ENCODE measurements at places on chromosomes 1 and 21.

GRCh38 chr1:3359351-3359750, 95.1 kb upstream of the ARHGEF16 start:
- DNase-seq: no peak

DNA sequence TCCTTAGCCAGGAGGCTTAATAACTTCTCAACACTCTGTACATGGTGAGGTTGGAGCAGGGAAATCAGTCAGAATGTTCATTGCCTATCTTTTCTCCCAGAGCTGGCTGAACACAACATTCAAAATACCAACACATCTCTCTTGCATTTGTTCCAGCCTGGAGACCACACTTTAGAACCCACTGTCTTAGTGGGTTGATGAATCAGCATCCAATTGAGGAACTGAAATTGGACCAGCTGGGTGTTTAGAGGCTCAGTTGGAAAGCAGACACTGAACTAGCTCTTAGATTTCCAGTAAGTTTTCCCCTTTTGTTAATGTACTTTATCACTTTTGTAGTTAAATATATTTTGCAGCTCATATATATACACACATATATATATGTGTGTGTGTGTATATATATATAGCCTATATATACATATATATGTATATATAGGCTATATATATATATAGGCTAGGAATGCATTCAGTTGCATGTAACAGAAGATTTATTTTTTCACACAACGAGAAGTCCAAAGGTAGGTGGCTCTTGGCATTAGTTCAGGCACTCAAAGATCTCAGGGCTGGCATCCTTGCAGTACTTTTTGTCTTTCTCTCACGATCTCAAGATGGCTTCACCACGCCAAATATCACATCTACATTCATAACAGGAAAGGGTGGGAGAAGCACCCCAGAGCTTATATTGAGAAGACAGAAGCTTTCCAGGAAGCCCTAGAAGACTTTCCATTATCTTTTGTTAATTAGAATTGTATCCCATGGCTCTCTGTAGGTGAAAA, 35.0 kb upstream of the HUNK start:
- DNase-seq: peak; percentile 22

GRCh38 chr1:184296466-184297243, 90.2 kb upstream of the C1orf21 start:
- DNase-seq: no peak

DNA sequence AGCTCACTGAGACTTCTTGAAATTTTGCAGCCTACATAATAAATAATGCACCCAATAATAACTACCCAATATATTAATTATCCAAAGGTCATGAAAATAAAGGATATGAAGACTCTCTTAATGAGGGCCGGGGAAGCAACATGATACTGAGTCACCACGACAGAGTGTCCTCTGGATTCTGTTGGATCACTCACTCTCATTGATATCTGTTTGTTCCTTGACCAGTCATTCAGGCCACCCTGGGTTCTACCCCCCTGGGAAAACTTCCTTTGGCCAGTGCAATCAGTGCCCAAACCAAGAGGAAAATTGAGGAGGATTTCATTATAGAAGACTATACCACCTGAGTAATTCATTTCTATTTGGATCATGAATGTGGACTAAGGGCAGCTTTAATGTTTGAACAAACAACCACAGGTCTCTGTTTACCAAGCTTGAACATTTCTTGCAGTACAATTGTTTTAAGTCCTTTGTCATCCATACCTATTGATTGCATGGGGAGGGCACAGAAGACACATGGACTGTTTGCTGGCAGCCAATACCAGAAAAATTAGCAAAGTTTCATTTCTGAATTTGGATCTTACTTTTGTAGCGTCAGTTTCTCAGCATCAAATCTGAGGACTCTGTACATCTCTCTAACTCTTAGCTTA, 137.2 kb upstream of the FGGY start:
- DNase-seq: no peak

GRCh38 chr21:42340187-42341050, 10.4 kb downstream of the TFF2 start:
- DNase-seq: no peak

GRCh38 chr1:231808116-231808515, 181.5 kb downstream of the DISC1 start:
- DNase-seq: no peak
